ENCODE measurements at places on chromosomes 11 and 22. TPM values are rescaled to one million over a fixed set of nuclear protein-coding genes. Genes with fewer than 3 reads are reported as not detected.
A peak's percentile ranks its signal among the peaks of the same experiment; 100 is the strongest.

DNA sequence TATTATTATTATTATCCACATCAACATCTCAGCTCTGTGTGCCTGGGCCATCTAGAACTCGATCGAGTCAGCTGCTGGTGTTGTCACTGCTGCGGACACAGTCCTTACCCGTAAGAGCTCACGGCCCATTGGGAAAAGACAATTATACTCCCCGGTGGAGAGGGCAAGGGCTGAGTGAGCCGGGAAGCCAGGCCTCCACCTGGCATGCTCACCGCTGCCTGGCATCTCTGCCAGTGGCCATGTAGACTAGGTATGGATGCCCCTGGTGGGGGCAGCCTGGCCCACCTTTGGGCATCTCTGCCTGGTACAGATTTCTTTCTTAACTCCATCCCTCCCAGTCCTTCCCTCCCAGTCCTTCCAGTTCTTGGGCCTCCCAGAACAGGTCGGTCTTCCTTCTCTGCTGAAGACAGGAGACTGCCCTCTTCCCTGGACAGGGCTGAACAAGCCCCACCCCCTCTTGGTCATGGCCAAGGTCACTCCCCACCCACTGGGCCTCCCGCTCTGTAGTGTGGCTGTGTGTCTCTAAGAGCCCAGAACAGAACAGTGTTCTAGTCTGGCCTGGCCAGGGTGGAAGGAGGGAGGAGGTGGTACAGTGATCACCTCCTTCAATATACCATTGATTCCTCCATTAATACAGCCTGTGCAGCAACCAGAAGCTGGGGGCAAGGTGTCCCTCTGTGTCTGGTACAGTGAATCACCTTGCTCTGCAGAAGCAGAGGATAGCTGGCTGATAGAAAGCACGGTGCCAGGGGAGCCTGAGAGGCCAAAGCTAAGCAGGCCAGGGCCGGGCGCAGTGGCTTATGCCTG, 57.7 kb downstream of the FLRT1 start:
- no peak overlapping the region for H3K27ac ChIP-seq
- no peak overlapping the region for H3K4me3 ChIP-seq
- no peaks in the 10 kb centered on the region for H3K27me3 ChIP-seq
- no peaks in the 10 kb centered on the region for H3K36me3 ChIP-seq
- H3K4me1 ChIP-seq = no peaks in the 10 kb centered on the region

- no peak overlapping the region for H3K4me3 ChIP-seq
- H3K4me1 ChIP-seq = no peaks in the 10 kb centered on the region
- H3K36me3 ChIP-seq = no peaks in the 10 kb centered on the region
- DNase-seq = no peak
- H3K27me3 ChIP-seq = peaks cover 8% of the 10 kb centered on the region
- H3K27ac ChIP-seq = no peak overlapping the region
Measured at GRCh38 chr22:36073476-36073875, 44.9 kb upstream of the RBFOX2 start.

DNA sequence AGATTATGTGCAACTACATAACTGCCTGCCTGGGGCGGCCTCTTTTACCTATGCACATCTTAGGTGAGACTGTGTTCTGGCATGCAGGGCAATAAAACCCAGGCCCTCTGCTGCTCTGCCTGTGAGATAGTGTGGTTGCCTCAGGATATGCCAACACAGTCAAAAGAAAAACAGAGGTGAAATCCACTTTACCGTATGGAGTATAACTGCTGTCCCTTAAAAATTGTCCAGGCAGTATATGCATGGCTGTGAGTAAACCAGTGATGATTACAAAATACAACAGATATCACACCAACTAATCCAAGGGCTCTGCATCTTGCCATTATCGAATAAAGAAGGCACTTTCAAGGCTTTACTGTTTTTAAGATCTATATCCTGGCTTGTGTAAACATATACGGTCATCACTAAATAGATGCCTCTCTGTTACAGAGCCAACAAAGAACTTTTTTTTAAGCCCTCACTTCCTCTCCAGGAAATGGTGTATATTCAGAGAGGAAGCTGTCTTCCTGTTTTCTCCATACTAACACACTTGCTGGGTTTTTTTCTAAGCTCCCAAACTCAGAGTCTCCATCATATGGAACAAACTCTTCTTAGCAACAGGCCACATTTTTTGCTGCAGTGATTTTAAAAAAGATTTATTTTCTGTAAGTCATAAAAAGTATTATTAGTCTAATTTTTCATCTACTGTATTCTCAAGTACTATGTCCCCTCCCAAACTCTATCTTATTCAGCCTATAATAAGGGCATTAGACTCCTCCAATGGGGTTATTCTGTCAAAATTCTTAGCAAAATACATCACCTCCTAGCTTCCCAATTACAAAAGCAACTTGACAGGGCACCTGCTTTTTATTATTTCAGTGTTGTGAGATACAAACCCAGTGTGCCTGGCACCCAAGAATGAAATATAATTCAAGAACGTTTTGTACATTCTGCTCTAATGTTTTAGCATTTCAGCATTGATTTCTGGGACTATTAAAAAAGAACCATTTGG, 135.2 kb downstream of the MAML2 start:
- H3K27ac ChIP-seq = peak overlapping the region; percentile 95
- no peaks in the 10 kb centered on the region for H3K27me3 ChIP-seq
- H3K4me1 ChIP-seq = peaks cover 83% of the 10 kb centered on the region
- DNase-seq = no peak
- H3K4me3 ChIP-seq = peak overlapping the region; percentile 72
- H3K36me3 ChIP-seq = peaks cover 10% of the 10 kb centered on the region

- H3K36me3 ChIP-seq = peaks cover 3% of the 10 kb centered on the region
- H3K4me3 ChIP-seq = peak overlapping the region; percentile 97
- H3K27me3 ChIP-seq = no peaks in the 10 kb centered on the region
Measured at GRCh38 chr22:42648368-42649245, 585 bp downstream of the CYB5R3 start.

DNA sequence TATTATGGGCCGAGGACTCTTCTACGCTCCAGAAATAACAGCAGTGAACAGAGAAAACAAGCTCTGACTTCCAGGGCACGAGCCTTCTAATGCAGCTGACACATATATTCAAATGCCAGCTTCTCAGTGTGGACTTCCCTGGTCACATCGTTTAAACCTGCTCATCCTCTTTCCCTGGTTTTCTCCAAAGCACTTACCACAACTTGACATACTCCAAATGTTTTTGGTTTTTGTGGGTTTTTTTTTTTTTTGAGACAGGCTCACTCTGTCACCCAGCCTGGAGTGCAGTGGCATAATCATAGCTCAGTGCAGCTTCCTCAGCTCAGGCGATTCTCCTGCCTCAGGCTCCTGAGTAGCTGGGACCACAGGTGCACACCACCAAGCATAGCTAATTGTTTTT, 105.5 kb downstream of the MICAL3 start:
- no peak for DNase-seq
- no peaks in the 10 kb centered on the region for H3K36me3 ChIP-seq
- H3K4me1 ChIP-seq = peaks cover 13% of the 10 kb centered on the region
- H3K27me3 ChIP-seq = no peaks in the 10 kb centered on the region

GRCh38 chr11:46600194-46600960, 6.6 kb upstream of the AMBRA1 start:
- DNase-seq = no peak
- H3K4me1 ChIP-seq = peaks cover 7% of the 10 kb centered on the region
- H3K4me3 ChIP-seq = no peak overlapping the region
- no peak overlapping the region for H3K27ac ChIP-seq
- no peaks in the 10 kb centered on the region for H3K27me3 ChIP-seq

- peaks cover 45% of the 10 kb centered on the region for H3K4me1 ChIP-seq
- H3K27me3 ChIP-seq = no peaks in the 10 kb centered on the region
- peak overlapping the region; percentile 87 for H3K27ac ChIP-seq
Measured at GRCh38 chr22:37275622-37276021, 6.7 kb upstream of the CYTH4 start.

- peak overlapping the region; percentile 10 for H3K4me3 ChIP-seq
- H3K36me3 ChIP-seq = peaks cover 8% of the 10 kb centered on the region
- peaks cover 81% of the 10 kb centered on the region for H3K4me1 ChIP-seq
- H3K27me3 ChIP-seq = no peaks in the 10 kb centered on the region
- H3K27ac ChIP-seq = peak overlapping the region; percentile 85
Measured at GRCh38 chr11:111412293-111412692, 33.2 kb upstream of the POU2AF1 start.

GRCh38 chr11:67374571-67375281, 1.3 kb upstream of the CLCF1 start:
- H3K4me1 ChIP-seq = peaks cover 20% of the 10 kb centered on the region
- H3K4me3 ChIP-seq = peak overlapping the region; percentile 87
- no peaks in the 10 kb centered on the region for H3K36me3 ChIP-seq
- H3K27me3 ChIP-seq = peaks cover 54% of the 10 kb centered on the region

DNA sequence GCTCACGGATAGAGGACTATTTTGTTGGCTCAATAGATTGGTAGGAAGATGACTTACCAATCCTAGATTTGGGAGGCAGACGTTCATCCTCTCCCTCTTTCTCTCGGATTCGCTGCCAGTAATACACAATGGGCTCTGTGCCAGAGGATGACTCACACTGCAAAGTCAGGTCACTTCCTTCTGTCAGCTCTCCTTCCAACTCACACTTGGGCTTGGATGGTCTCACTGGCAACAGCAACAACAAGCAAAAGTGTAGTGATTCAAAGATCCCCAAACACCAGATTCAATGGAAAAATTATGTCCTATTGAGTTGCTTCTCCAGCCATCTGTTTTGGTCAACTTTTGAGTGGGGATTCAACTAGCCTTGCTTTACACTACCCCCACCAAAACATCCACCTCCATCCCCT, 21.7 kb upstream of the HSPA8 start:
- peaks cover 4% of the 10 kb centered on the region for H3K36me3 ChIP-seq
- H3K27me3 ChIP-seq = no peaks in the 10 kb centered on the region
- peaks cover 50% of the 10 kb centered on the region for H3K4me1 ChIP-seq
- peak overlapping the region; percentile 55 for H3K4me3 ChIP-seq
- peak; percentile 70 for DNase-seq

DNA sequence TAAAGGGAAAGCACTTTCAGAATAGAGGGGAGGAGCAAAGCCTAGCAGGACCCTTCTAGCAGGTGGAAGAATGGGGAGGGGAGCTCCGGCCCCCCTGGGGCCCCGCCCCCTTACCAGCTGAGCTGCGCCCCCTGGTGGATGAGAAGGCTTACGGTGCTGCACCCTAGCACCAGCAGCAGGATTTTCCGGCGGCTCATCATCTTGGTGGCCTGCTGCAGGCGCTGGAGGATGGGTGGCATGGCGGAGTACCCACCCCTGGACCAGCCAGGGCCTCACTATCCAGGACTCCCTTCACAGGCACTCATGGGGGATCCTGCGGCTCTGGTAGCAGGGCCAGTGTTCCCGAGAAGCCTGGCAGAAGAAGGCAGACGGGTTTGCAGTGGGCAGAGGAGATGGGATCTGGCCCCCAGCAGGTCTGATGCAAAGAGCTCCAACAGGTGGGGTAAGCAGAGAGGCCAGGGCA, 3.8 kb downstream of the GAL3ST3 start:
- H3K4me1 ChIP-seq = peaks cover 16% of the 10 kb centered on the region
- H3K27ac ChIP-seq = peak overlapping the region; percentile 11
- no peak overlapping the region for H3K4me3 ChIP-seq
- peaks cover 7% of the 10 kb centered on the region for H3K27me3 ChIP-seq

DNA sequence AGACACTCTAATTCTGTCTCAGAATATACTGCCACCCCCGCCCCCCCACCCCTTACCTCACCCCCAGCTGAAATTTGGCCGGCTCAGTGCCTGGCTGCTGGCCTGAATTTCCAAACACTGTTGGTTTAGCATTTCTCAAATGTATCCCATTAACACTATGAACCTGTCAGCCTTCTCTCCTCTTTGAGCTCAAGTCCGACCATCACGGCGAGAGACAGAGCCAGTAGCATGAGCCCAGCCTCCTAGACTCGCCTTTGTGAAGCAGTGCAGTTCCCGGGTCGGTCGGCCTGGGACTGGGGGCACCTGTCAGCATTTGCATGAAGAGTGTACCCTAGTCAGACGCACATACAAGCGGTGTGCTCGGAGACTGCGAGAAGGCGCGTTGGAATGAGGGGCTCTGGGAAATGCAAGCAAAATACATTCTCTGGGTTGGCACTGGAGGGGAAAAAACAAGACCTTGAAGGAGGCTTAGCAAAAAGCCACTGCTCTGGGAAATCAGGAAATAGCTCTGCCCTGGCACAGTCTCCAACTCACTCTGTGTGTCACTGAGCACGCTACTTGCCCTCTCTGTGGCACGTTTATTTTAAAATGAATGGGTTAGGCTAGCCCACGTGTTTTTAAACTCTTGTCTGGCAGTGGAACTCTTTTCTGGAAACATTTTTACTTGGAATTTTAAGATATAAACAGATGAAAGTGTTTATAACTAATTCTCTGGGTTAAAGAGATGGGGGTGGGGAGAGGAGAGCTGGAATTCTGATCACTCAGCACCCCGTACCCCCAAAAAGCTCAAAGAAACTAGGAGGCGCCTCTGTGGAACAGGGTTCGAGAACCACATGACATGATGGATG, 108.3 kb downstream of the TIMP3 start:
- no peak overlapping the region for H3K4me3 ChIP-seq
- H3K27me3 ChIP-seq = no peaks in the 10 kb centered on the region
- no peak overlapping the region for H3K27ac ChIP-seq
- no peak for DNase-seq

GRCh38 chr22:31628969-31629708, 32.9 kb downstream of the PISD start:
- H3K27ac ChIP-seq = peak overlapping the region; percentile 88
- H3K4me3 ChIP-seq = peak overlapping the region; percentile 87

DNA sequence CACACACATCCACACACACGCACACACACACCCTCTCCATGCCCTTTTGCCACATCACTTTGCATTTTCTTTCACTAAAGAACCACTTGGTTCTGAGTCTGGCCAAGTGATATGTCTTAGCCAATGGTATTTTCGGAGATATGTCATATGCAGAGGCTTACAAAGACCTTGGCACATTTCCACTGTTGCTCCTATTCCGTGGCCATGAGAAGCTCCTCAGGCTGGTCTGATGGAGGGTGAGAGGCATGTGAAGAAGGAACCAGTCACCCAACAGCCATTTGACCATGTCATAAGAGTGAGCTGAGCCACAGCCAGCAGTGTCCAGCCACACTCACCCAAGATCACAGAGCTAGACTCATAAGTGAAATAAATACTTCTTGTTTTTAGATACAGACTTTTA, 212.6 kb upstream of the NAV2 start:
- no peaks in the 10 kb centered on the region for H3K36me3 ChIP-seq
- no peak for DNase-seq
- no peak overlapping the region for H3K4me3 ChIP-seq
- H3K27me3 ChIP-seq = peaks cover 3% of the 10 kb centered on the region

- H3K4me1 ChIP-seq = no peaks in the 10 kb centered on the region
- H3K36me3 ChIP-seq = no peaks in the 10 kb centered on the region
- no peak for DNase-seq
- no peak overlapping the region for H3K27ac ChIP-seq
Measured at GRCh38 chr22:27581688-27582087, 219.9 kb downstream of the MN1 start.

OR6M1 gene
- total RNA-seq = not detected

OR51I1 gene
- total RNA-seq = not detected

UPK3A gene
- not detected for total RNA-seq

Data from activated T-helper 1 cell treated with anti-CD3 and anti-CD28 coated beads, Interleukin-12 subunit alpha, Interleukin-12 subunit beta, Interleukin-2, Interleukin-4 antibody, amounts not matched to agents 30 ng/mL and 10 ng/mL and 1 ng/mL, durations not matched to agents 14 hours and 24 hours and 36 hours (primary cell).